ENCODE measurements at places on chromosomes 2 and 18. TPM values are rescaled to one million over a fixed set of nuclear protein-coding genes. Genes with fewer than 3 reads are reported as not detected.

DNA sequence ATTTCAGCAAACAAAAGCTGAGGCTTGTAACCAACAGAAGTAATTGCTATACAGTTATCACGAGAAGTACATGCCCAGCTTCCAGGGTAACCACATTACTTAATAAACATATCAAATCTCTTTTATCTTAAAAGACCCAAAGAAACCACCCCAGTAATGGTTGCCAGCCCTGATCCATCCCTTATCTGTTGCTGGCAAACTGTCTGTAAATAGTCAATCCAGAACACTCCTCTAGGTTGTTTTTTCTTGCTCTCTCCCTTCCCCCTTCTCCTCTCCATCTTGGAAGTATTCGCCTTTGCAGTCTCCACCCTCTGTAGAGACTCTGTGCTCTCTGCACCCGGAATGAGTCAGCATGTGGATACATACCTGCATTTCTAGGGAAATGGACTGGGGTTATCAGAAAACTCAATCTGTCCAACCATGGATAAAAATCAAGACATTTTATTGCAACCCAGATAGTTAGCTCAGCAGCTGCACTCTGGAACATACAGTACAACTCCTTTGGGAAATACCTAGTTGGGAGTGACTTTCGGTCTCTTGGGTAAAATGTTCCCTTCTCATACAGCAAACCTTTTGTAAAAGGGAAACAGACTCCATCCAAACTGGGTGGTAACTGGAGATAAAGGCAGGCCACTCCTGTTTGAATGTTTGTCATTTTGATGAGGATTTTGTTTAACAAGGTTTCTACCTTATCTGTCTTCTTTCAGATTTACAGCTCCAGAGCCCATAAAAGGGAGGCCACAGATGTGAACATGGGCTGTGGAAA lies 123.5 kb upstream of the FOSL2 start:
- DNase-seq, result no peak
- H3K27ac ChIP-seq, result no peak overlapping the region
- H3K36me3 ChIP-seq, result peaks cover 10% of the 10 kb centered on the region
- no peak overlapping the region for H3K4me3 ChIP-seq
- no peaks in the 10 kb centered on the region for H3K27me3 ChIP-seq

The CD8B2 gene
- total RNA-seq, result 0.11 TPM

DNA sequence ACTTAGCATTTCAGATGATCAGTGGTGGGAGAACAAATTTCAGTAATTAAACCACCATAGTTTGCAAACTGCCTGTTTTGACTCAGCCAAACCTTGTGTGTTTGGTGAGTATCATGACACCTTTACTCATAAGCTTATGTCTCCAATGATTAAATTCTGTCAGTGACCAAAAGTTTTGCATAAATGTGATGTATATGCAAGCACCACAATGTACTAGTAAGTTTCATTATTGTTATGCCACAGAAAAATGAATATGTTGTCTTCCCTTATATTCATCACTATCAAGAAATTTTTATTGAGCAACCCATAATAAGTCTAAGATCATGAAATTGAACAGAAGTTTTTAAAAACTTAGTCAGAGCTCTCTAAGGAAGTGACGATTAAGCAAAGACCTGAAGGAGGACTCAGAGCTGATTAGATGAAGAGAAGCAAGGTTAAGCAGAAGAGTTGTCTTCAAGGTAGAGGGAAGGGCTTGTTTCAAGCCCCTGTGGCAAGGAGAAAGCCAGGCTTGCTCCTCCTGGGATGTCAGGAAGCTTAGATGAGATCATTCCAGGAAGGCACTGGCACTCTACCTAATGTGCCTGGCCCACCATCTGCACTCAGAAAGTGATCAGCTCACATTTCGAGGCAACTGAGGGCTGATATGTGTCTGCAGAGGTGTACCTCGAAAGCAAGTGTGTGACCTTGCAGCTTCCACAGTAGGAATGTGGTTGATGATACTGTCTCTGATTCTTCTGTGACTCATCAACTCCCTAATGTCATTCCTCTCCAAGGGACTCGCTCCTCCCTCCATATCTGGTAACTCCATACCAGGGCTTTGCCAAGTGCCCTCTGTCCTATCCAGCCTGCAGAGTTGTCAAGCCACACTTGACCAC lies 54.7 kb downstream of the KCTD18 start:
- H3K27ac ChIP-seq, result peak overlapping the region; percentile 96
- DNase-seq, result peak; percentile 41
- no peaks in the 10 kb centered on the region for H3K27me3 ChIP-seq

The CYRIA gene
- 2.8 TPM for total RNA-seq

DNA sequence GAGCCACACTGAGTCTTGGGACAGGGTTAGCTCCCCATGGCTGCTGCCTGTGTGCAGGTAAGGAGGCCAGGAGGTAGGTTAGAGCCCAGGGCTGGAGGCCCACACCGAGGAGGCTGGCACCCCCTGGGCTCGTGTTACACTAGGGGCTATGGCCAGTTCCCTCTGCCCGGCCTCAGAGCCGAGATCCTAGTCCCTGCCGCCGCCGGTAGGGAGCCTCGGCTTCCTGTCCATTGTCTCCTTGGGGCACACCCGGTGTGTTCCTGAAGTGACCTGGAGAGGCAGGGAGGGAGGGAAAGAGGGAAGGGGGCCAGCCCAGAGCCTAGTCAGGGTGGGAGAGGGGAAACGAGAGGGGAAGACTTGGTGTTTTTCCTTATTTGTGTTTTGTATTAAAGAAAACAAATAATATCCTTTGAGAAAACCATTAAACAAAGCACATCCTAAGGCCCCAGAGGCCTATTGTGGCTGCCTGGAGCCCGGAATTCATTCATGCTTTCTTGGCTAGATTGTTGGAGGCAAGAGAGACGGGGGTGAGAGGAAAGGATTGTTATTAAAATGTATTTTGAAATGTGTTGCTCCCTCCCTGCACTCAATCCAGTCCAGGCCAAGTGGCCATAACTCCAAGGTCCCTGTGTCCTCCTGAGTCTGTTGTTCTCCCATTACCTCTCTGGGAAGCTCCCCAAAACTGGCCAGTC lies 170.7 kb downstream of the CTIF start:
- DNase-seq, result no peak
- no peaks in the 10 kb centered on the region for H3K36me3 ChIP-seq
- H3K4me1 ChIP-seq, result no peaks in the 10 kb centered on the region
- H3K27ac ChIP-seq, result no peak overlapping the region
- H3K4me3 ChIP-seq, result no peak overlapping the region
- H3K27me3 ChIP-seq, result no peaks in the 10 kb centered on the region

GRCh38 chr2:204544961-204545860 lies at the start of gene PARD3B:
TSS of gene PARD3B (plus strand) at chr2:204545475. CDS start at chr2:204546000, 525 bp downstream.
- H3K36me3 ChIP-seq, result no peaks in the 10 kb centered on the region
- H3K27me3 ChIP-seq, result peaks cover 39% of the 10 kb centered on the region
- peak within 1 kb of the TSS; percentile 74 for H3K4me3 ChIP-seq
- H3K4me1 ChIP-seq, result peaks cover 9% of the 10 kb centered on the region
- DNase-seq, result peak; percentile 56
- H3K27ac ChIP-seq, result no peak within 1 kb of the TSS

The C18orf63 gene
- not detected for total RNA-seq

The CXCR2 gene
- 0.32 TPM for total RNA-seq

The NEB gene
- 0.33 TPM for total RNA-seq

DNA sequence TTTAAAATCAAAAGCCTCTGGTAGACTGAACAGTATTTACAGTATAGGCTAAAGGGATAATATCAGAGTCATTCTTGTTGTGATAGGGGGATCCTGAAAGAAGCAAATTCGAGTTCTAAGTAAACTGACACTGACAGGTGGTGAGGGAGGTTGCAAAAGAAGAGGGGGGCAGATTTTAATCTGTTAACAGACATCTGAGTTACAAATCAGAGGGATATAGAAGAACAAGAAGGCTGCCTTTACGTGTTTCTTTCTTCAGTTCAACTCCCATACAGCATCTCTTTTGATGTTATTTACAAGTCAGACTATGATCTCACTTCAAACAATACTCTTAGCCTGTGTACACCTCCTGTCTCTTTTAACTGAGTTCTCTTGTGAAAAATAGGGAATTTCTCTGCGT lies 16.3 kb upstream of the ITGA4 start:
- H3K36me3 ChIP-seq, result no peaks in the 10 kb centered on the region
- no peak for DNase-seq
- no peak overlapping the region for H3K4me3 ChIP-seq
- H3K4me1 ChIP-seq, result peaks cover 29% of the 10 kb centered on the region

The RGPD4 gene
- total RNA-seq, result 0.19 TPM

The PPP1R1C gene
- total RNA-seq, result not detected

The SERPINB12 gene
- not detected for total RNA-seq

DNA sequence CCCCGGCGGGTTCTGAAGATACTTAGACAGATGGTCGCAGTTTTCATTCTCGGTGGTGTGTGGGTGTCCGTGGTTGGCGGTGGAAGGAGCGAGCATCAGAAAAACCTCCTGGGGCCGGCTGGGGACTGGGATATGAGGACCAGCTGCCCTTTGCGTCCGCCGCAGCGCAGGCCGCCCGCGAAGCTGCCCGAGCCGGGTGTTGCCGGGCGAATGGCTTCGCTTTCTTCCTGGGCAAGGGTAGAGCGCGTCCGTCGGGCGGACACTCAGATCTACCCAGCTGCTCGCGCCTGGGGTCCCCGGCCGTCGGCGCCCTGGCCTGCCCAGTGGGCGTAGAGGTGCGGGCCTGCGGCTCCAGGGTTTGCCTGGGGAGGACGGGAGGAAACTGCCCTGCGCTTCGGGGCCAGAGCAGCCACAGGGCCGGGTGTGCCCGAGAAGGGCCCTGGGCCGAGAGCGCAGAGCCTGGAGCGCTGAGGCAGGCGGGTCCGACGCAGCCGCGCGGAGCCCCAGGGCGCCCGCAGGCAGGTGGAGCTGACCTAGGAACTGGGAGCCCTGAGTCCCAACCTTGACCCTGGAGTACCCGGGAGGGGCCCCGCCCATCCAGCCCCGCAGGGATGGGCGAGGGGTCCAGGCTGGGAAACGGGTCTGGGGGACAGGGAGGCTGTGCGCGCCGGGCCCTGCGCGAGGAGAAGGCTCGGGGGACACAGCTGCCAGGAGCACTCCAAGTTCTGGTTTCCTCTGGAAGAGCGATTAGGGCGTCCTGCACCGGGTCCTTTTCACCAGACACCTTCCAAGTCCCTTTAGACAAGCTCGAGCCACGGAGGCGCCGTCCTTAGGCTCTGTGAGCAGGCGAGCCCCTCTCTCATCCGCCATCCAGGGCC lies 1.3 kb downstream of the TWIST2 start:
- no peak overlapping the region for H3K27ac ChIP-seq
- no peaks in the 10 kb centered on the region for H3K4me1 ChIP-seq
- DNase-seq, result no peak
- H3K4me3 ChIP-seq, result no peak overlapping the region
- H3K27me3 ChIP-seq, result peaks cover 44% of the 10 kb centered on the region

The DSEL gene
- 0.09 TPM for total RNA-seq

DNA sequence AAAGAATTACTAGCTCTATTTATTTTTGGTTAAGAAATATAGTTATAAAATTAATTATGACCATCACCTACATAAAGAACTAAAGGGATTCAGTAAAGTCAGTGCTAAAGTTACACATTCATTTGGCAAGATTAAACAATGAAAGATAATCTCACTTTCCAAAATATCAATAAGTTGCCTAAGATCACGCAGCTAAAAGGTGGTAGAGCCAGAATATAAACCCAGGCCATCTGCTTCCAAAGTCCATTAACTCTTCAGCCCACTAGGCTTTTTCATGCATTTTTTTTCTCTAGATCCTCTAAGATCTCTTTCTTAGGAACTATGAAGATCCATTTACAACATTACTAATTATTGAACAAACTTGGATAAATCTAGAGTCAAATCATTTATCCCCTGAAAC lies 66.6 kb upstream of the RND3 start:
- no peaks in the 10 kb centered on the region for H3K36me3 ChIP-seq
- no peak overlapping the region for H3K27ac ChIP-seq
- DNase-seq, result no peak
- no peaks in the 10 kb centered on the region for H3K4me1 ChIP-seq

The SMC6 gene
- total RNA-seq, result 25.4 TPM

The KCNIP3 gene
- total RNA-seq, result not detected

The OXER1 gene
- total RNA-seq, result 0.23 TPM

- no peak overlapping the region for H3K27ac ChIP-seq
- no peaks in the 10 kb centered on the region for H3K4me1 ChIP-seq
- H3K27me3 ChIP-seq, result no peaks in the 10 kb centered on the region
- no peak overlapping the region for H3K4me3 ChIP-seq
- no peaks in the 10 kb centered on the region for H3K36me3 ChIP-seq
- DNase-seq, result no peak
Observed at GRCh38 chr2:22079583-22079982, 955.8 kb downstream of the TDRD15 start.
